ENCODE measurements at places on chromosomes 3 and 15.
A peak's percentile ranks its signal among the peaks of the same experiment; 100 is the strongest.

GRCh38 chr15:66001717-66002426, 132.6 kb downstream of the RAB11A start:
- DNase-seq: peak; percentile 87

- no peak for DNase-seq
Measured at GRCh38 chr3:153313302-153313965, 151.4 kb downstream of the RAP2B start.

DNA sequence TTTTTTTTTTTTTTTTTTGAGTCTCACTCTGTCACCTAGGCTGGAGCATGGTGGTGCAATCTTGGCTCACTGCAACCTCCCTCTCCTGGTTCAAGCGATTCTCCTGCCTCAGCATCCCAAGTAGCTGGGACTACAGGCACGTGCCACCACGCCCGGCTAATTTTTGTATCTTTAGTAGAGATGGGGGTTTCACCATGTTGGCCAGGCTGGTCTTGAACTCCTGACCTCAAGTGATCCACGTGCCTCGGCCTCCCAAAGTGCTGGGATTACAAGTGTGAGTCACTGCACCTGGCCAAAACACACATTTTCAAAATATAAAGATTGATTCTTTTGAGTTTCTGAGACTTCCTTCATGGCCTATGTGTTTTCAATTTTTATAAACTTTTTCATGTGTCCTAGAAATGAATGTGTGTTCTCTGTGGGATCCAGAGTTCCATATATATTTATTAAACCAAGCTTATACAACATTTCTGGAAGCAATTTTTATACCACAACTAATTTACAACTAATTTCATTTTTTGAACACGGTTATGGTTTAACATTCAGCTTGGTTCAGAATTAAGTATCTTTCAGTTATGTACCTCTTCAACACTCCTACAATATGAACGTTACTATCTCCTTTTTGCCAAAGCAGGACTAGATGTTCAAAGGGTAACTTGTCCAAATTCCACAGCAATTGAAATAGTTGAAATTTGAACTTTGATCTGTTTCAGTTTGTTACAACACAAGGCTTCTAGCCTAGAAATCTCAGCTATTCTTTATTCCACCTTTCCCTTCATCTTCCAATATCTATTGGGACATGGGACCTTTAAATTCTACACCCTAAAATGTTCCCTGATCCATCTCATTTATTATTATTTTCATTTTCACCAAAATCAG, 1.5 kb downstream of the ACAD11 start:
- no peak for DNase-seq

- no peak for DNase-seq
Measured at GRCh38 chr3:170055209-170055608, 17.4 kb downstream of the GPR160 start.

- no peak for DNase-seq
Measured at GRCh38 chr3:61848885-61849284, 287.5 kb downstream of the PTPRG start.
